ENCODE measurements at places on chromosomes 11 and 22.

DNA sequence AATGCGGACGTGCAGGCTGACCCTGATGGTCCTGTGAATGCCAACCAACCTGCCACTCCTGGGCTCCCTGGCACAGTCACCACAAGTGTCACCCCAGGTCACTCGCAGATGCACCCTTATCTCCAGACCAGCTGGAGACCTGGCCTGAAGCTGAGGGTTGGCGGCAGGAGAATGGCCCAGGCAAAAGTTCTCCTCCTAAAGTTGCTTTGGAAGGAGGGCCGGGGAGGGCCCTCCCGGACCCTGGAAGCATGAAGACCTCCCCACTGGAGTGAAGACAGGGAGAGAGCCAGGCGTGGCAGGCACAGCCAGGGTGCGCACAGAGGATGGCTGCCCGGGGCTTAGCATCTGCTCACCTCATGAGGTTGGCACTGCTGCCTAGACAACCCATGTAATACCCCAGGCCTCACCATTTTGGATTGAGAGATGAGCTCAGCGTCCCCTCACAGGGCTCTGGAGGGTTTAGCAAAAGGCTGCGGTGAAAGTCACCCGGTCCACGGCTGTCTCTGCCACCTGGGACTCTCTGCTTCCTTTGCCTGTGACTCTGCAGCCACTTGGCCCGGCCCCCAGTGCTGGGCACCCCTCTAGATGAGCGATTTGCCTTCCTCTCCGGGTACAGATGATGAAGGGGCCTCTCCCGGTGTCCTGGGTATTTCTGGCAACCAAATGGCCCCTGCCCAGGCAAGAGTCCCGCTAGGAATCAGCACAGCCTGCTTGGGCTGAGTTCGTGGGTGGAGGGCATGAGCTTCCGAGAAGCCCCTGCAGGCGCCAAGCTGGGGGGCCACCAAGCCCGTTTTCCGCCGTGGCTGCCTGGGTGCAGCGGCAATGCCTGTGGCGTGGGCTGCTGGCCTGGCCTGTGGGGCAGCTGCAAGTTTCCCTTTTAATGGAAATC lies 48.3 kb upstream of the SEPTIN5 start:
- no peak for DNase-seq

DNA sequence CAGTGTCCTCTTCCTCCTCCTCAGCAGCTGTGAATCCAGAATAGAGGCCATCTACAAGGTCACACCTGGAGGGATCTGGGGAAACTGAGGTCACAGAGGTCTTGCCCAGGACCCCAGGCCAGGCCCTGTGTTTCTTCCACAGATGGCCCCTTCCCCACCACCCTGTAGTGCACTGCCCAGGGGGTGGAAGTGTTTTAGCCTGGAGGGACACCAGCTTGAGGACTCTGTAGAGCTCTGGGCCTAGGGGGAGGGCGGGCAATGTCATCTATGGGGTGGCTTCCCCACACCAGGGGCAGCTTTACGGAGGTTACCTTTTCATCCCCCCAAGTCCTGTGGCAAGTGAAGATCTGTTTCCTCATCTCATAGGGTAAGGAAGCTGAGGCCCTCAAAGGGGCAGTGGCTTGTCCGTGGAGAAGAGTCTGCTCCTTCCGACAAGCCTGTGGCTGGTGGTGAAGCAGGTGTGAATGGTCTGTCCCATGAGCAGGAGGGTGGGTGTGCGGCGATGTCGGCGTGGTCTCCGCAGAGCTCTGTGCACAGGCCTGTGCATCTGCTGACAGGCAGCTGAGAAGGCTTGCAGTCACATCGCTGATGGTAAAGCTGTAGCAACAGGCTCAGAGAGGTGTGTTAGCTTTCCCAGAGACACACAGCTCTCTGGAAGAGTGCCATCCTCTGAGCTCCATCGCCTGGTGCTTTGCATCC lies 74.1 kb upstream of the WNT7B start:
- no peak for DNase-seq

GRCh38 chr11:70495351-70496310 lies 97.3 kb downstream of the CTTN start:
- no peak for DNase-seq

DNA sequence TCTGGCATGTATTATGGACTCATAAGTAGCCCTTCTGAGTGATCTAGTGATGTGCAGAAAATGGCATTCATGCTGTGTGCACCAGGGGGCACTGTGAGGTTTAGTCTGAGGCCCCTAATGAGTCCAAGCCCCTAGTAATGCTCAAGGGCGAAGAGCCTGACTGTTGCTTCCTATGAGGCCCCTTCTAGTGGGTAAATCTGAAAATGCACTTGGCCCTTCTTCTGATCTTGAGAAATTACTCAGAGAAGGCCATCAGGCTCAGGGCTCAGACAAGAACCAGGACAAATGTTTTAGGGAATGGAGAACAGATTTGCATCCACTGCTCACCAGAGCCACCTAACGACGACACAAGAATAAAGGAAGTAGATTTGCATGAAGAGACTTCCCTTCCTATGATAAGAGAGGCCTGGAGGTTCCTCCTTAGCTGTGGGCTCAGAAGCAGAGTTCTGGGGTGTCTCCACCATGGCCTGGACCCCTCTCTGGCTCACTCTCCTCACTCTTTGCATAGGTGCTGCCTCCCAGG lies 75.8 kb downstream of the GGTLC2 start:
- peak; percentile 32 for DNase-seq

GRCh38 chr11:125954945-125955640 lies 9.2 kb downstream of the VSIG10L2 start:
- DNase-seq: no peak

- no peak for DNase-seq
Measured at GRCh38 chr11:18705651-18706281, 7.2 kb downstream of the TMEM86A start.

GRCh38 chr11:75208446-75208845 lies 32.1 kb upstream of the TPBGL start:
- DNase-seq: no peak

DNA sequence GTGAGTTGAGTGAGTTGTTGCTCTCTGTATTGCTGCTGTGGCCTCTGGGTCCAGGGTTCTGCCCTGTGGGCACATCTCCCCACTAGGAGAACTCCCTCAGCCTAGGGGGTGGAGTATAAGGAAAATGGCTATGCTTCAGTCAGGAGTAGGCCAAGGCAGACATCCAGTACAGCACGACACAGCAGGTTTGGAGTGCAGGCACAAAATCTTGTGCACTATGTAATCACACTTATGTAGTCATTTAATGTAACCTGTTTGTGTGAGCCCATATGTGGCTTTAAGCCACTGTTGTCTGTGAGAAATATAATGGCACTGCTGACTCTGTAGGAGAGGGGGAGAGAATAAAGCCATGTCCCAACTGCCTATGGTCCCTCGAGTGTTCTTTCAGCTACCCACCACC lies 90.1 kb downstream of the CCDC83 start:
- DNase-seq: no peak

GRCh38 chr11:23569547-23569946 lies 709.3 kb upstream of the CCDC179 start:
- no peak for DNase-seq

DNA sequence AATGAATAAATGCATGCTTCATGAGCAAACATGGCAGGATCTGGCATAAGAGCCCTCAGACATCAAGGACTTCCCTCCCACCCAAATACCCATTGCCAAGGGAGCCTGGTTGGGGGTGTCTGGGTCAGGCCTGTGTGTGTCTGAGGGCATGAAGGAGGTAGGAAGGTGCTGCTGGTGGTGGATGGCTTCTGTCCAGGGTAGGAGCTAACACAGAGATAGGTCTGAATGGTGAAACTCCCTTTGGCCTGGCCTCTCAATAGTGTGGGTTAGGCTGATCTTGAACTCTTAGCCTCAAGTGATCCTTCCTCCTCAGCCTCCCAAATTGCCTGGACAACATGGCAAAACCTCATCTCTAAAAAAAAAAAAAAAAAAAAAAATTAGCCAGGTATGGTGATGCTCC lies 2.8 kb downstream of the AMPD3 start:
- DNase-seq: no peak

DNA sequence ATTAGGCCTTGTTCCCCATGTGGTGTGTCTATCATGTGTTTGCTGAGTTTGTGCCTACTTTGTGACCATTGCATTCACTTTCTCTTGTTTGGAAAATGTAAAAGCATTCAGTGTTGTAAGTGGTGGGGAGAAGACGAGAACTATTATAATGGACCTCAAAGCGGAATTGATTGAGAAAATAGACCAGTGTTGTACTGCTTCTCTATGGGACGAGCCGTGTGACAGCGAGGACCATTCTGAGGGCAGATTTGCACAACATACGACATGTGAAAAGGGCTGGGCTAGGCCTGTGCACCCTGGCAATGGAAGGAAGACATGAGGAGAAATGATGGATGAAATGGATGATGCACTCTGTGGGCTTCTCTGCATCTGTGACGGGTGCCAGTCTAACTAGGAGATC lies 233.5 kb downstream of the DSCAML1 start:
- DNase-seq: no peak

DNA sequence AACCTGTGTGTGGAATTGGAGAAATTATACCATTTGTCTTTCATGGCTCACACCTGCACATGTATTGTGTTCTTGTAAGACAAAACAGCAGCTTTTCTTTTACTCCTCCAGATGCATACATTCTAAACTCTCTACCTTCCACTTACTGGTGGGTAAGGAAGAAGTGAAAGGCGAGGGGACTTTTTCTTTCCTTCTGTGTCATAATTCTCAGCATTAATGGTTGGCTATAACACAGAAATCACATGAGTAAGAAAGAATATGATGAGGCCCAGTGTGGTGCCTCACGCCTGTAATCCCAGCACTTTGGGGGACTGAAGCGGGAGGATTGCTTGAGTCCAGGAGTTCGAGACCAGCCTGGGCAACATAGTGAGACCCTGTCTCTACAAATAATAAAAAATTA lies 57.8 kb upstream of the SHANK2 start:
- DNase-seq: no peak

All from HepG2 (cell line).